ENCODE measurements at places on chromosomes 12 and 14. TPM values are rescaled to one million over a fixed set of nuclear protein-coding genes. Genes with fewer than 3 reads are reported as not detected.
A peak's percentile ranks its signal among the peaks of the same experiment; 100 is the strongest.

DNA sequence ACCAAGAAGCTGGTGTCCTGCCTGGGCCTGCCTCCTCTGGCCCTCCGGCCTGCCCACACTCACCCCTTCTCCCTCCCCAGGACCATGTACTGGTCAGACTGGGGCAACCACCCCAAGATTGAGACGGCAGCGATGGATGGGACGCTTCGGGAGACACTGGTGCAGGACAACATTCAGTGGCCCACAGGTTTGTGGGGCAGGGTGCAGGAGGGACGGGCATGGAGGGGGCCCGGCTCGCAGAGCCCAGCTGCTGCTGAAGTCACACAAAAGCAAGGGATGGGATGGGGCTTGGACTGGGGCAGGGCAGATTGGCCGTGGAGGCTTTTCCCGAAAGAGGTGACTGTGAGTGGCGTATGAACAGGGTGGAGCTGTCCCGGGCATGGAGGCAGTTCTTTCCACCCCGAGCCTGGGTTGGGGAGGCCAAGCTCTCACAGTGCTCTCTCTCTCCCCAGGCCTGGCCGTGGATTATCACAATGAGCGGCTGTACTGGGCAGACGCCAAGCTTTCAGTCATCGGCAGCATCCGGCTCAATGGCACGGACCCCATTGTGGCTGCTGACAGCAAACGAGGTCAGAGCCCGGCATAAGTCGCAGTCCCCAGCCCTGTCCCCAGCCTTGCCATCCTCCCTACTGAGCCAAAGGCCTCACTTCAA lies 7.8 kb upstream of the NXPH4 start:
- peaks cover 4% of the 10 kb centered on the region for H3K4me1 ChIP-seq
- H3K27ac ChIP-seq: no peak overlapping the region
- H3K4me3 ChIP-seq: no peak overlapping the region

DNA sequence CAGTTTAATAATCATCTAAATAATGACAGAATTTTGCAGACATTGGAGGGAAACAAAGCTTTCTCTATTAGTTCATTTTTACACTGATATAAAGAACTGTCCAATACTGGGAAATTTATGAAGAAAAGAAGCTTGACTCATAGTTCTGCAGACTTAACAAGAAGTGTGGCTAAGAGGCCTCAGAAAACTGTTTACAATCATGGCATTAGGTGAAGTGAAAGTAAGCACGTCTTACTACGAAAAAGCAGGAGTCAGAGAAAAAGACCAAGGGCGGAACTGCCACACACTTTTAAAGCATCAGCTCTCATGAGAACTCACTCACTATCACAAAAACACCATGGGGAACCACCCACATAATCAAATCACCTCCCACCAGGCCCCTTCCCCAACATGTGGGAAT lies 804.4 kb downstream of the FLRT2 start:
- no peaks in the 10 kb centered on the region for H3K27me3 ChIP-seq
- H3K4me1 ChIP-seq: no peaks in the 10 kb centered on the region
- no peak overlapping the region for H3K27ac ChIP-seq

- H3K36me3 ChIP-seq: no peaks in the 10 kb centered on the region
- no peak for DNase-seq
- no peak overlapping the region for H3K27ac ChIP-seq
- H3K4me3 ChIP-seq: no peak overlapping the region
Measured at GRCh38 chr14:104217486-104218360, 79.3 kb downstream of the KIF26A start.

GRCh38 chr14:101476916-101477553 lies 84.3 kb upstream of the DIO3 start:
- no peaks in the 10 kb centered on the region for H3K36me3 ChIP-seq
- H3K4me3 ChIP-seq: no peak overlapping the region
- peak; percentile 31 for DNase-seq
- no peaks in the 10 kb centered on the region for H3K4me1 ChIP-seq

- H3K36me3 ChIP-seq: no peaks in the 10 kb centered on the region
- H3K27ac ChIP-seq: no peak overlapping the region
- H3K4me3 ChIP-seq: no peak overlapping the region
- peaks cover 23% of the 10 kb centered on the region for H3K4me1 ChIP-seq
- H3K27me3 ChIP-seq: no peaks in the 10 kb centered on the region
- DNase-seq: no peak
Measured at GRCh38 chr14:100780246-100780645, 45.7 kb upstream of the MEG3 start.

GRCh38 chr14:35687335-35687939 lies 121.7 kb downstream of the RALGAPA1 start:
- no peaks in the 10 kb centered on the region for H3K4me1 ChIP-seq
- peak; percentile 75 for DNase-seq
- H3K27ac ChIP-seq: no peak overlapping the region
- no peak overlapping the region for H3K4me3 ChIP-seq
- no peaks in the 10 kb centered on the region for H3K27me3 ChIP-seq

DNA sequence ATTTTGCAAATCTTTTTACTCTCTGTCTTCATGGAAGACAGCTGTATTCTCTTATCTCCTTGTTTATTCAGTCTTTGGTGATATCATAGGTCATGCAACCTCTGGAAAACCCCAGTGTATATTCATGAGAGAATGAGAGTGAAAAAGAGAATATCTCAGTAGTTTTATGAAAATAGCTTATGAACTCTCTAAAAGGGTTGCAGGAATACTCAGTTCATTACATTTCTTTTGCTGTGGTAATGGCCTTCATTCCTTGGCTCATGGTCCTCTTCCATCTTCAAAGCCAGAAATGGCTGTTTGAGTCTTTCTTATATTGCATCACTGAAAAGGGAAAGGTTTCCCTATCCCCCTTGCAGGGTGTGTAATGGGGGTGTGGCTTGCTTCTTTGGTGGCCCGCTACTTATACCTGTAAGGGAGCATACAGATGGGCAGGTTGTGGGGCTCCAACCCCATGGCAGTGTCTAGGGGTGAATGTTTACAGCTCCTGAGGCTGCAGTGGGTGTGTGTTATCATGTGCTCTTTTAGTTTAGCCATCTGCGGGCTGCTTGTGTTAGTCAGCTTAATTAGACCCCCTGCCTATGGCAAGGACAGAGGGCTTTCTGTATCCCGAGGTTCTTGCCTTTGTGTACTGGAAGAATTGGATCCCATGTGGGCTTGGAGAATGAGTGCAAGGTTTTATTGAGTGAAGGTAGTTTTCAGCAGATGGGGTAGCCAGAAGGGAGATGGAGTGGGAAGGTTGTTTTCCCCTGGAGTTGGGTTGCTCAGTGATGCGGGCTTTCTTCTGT lies 150.2 kb downstream of the CCDC91 start:
- no peak overlapping the region for H3K4me3 ChIP-seq
- peak; percentile 71 for DNase-seq
- no peak overlapping the region for H3K27ac ChIP-seq

DNA sequence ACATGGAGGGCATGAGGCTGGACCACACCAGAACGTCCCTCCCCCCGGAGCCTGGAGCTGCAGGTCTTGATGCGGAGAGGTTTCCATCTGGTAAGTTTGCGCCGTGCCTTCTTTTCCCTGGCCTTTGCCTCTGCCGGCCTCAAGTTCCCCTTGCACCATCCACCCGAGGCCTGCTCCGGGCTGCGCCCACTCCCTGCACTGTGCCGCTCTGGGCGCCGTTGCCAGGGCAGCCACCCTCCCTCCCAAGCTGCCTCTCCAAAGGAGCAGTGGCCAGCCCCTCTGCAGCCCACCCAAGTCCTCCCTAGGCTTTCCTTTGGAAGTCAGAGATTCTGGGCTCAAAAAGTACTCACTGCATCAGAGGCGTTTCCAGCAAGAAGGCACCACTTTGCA lies 46.2 kb upstream of the MEG3 start:
- H3K27ac ChIP-seq: no peak overlapping the region
- H3K4me1 ChIP-seq: peaks cover 23% of the 10 kb centered on the region
- H3K27me3 ChIP-seq: no peaks in the 10 kb centered on the region
- no peaks in the 10 kb centered on the region for H3K36me3 ChIP-seq
- no peak for DNase-seq

- DNase-seq: no peak
- no peaks in the 10 kb centered on the region for H3K4me1 ChIP-seq
- no peaks in the 10 kb centered on the region for H3K36me3 ChIP-seq
- H3K4me3 ChIP-seq: no peak overlapping the region
Measured at GRCh38 chr12:68888243-68888642, 44.7 kb downstream of the CPM start.

GRCh38 chr14:104545942-104546501 lies 33.5 kb upstream of the C14orf180 start:
- H3K4me3 ChIP-seq: no peak overlapping the region
- no peak for DNase-seq
- no peaks in the 10 kb centered on the region for H3K27me3 ChIP-seq
- no peaks in the 10 kb centered on the region for H3K4me1 ChIP-seq
- no peaks in the 10 kb centered on the region for H3K36me3 ChIP-seq

- peaks cover 18% of the 10 kb centered on the region for H3K36me3 ChIP-seq
- H3K4me3 ChIP-seq: no peak overlapping the region
- H3K4me1 ChIP-seq: peaks cover 4% of the 10 kb centered on the region
- H3K27ac ChIP-seq: no peak overlapping the region
- H3K27me3 ChIP-seq: no peaks in the 10 kb centered on the region
Measured at GRCh38 chr14:91464615-91465205, 45.4 kb downstream of the PPP4R3A start.

- H3K27ac ChIP-seq: no peak overlapping the region
- no peaks in the 10 kb centered on the region for H3K27me3 ChIP-seq
- peaks cover 14% of the 10 kb centered on the region for H3K4me1 ChIP-seq
- no peak overlapping the region for H3K4me3 ChIP-seq
Measured at GRCh38 chr12:31236998-31237637, 88.8 kb downstream of the SINHCAF start.

GRCh38 chr14:99512571-99513182 lies 31.5 kb downstream of the CCNK start:
- H3K4me3 ChIP-seq: no peak overlapping the region
- no peak for DNase-seq
- H3K27ac ChIP-seq: no peak overlapping the region
- no peaks in the 10 kb centered on the region for H3K27me3 ChIP-seq
- no peaks in the 10 kb centered on the region for H3K4me1 ChIP-seq

DNA sequence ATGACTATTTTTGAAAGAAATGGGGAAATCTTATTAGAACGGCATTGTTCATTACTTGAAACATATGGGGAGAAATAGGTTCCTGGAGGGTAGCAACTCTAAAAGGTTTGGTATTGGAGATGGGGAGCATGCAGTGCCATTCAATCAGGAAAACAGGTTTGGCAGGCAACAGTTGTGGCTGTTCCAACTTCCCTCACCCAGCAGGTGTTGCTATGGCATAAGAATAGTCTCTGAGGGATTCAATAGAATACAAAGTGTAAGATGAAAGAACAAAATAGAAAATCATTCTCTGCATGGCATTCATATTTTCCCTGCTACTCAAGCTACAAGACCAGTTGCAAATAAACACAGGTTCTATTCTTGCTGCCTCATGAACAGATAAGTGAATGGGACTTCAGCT lies 393.3 kb upstream of the RPL10L start:
- H3K4me1 ChIP-seq: no peaks in the 10 kb centered on the region
- no peaks in the 10 kb centered on the region for H3K36me3 ChIP-seq
- no peak overlapping the region for H3K27ac ChIP-seq
- no peaks in the 10 kb centered on the region for H3K27me3 ChIP-seq
- no peak overlapping the region for H3K4me3 ChIP-seq

GRCh38 chr12:57490126-57490525 lies 2.3 kb downstream of the MARS1 start:
- peaks cover 11% of the 10 kb centered on the region for H3K36me3 ChIP-seq
- no peaks in the 10 kb centered on the region for H3K27me3 ChIP-seq
- H3K27ac ChIP-seq: no peak overlapping the region
- peaks cover 5% of the 10 kb centered on the region for H3K4me1 ChIP-seq
- DNase-seq: no peak
- no peak overlapping the region for H3K4me3 ChIP-seq

- no peak overlapping the region for H3K4me3 ChIP-seq
- H3K27ac ChIP-seq: no peak overlapping the region
- H3K4me1 ChIP-seq: peaks cover 12% of the 10 kb centered on the region
- no peaks in the 10 kb centered on the region for H3K27me3 ChIP-seq
Measured at GRCh38 chr14:51957950-51958349, 31.4 kb upstream of the RTRAF start.

GRCh38 chr12:67080637-67081036 lies 188.5 kb upstream of the CAND1 start:
- no peaks in the 10 kb centered on the region for H3K27me3 ChIP-seq
- no peak for DNase-seq
- no peaks in the 10 kb centered on the region for H3K4me1 ChIP-seq

- no peaks in the 10 kb centered on the region for H3K27me3 ChIP-seq
- H3K27ac ChIP-seq: no peak overlapping the region
- H3K4me1 ChIP-seq: peaks cover 81% of the 10 kb centered on the region
- DNase-seq: no peak
Measured at GRCh38 chr14:99875836-99876235, 82.6 kb downstream of the EML1 start.

DNA sequence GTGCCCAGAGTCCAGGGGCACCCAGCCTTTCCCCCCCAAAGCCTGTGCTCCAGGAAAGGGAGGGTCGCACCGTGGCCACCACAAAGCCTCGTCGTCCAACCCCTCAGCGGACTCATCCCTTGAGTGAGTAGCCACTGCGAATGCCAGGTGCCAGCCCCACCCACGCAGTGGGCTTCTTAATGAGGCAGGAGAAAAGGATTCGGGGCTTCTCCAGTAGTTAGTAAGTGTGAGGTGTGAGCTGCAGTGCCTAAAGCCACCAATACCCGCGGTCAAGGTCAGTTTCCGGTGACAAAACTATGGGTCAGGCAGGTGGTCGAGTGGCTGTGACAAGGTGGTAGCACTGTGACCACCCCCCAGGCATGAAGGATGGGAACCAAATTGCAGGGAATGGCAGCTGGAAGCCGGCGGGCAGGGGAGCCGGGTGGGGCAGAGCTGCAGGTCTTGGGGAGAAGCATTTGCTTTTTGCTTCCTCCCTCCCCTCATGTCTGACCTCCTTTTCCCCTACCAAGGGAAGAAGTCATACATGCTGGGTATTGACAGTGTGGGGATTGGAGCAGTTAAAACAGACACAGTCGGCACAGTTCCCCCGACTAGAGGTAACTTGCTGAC lies 8.0 kb downstream of the RAN start:
- H3K27ac ChIP-seq: no peak overlapping the region
- DNase-seq: no peak
- H3K27me3 ChIP-seq: no peaks in the 10 kb centered on the region
- peaks cover under 1% of the 10 kb centered on the region for H3K4me1 ChIP-seq

DNA sequence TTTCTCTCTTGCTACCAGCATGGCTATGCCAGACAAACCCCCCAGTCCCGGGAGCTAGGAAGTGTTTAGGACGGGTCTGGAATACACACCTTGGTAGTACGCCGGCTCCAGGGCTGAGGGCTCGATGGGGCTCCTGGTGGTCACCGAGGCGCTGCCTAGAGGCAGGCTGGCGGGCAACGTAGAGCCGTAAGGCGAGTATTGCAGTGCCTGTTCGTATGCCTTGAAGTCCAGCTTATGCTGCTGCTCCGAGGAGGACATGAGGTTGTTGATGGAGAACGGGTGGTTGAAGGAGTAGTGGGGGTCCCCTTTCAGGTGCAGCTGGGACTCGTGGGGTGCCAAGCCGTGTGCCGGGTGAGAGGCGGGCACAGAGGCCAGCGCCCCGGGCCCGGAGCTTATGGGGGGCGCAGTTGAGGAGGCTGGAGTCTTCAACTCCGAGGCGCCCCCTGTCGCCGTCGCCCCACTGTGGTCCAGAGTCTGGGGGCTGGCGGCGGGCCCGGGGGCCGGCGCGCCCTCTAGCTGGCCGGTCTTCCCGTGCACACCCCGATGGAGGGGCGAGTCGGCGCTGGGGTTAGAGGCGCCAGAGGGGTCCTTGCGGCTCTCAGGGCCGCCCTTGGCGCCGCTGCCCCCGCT lies 3.6 kb downstream of the FOXA1 start:
- H3K4me1 ChIP-seq: peaks cover 30% of the 10 kb centered on the region
- H3K36me3 ChIP-seq: no peaks in the 10 kb centered on the region
- peaks cover 100% of the 10 kb centered on the region for H3K27me3 ChIP-seq
- H3K4me3 ChIP-seq: peak overlapping the region; percentile 30

Gene BRF1
- total RNA-seq: 16.9 TPM

Gene TSPAN19
- 4.3 TPM for total RNA-seq

Gene KRT71
- not detected for total RNA-seq

Gene PRICKLE1
- 4.0 TPM for total RNA-seq

Gene OR9K2
- total RNA-seq: not detected

Gene GRIP1
- 25.0 TPM for total RNA-seq
